ENCODE measurements at places on chromosomes 2 and 18.

GRCh38 chr2:54949431-54949830, 100.8 kb downstream of the RTN4 start:
- DNase-seq = no peak

GRCh38 chr18:56516789-56517188, 121.6 kb downstream of the TXNL1 start:
- no peak for DNase-seq

GRCh38 chr2:135997380-135997779, 12.0 kb upstream of the DARS1 start:
- no peak for DNase-seq

DNA sequence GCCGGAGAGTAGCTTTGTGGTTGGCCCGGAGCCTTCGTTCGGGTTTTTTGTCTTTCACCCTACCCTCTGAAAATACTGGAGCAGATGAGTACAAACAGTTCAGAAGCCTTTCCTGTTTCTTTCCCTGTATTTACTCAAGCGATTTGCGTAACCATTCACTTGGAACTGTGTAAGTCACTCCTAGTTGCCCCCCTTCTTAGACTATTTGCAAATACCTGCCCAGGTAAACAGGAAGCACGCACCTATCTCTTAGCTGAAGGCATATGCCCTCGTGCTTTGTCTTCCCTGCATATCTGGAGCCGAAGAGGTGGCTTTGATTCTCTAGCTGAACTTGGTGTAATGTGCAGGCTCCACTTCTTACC, 1.4 kb downstream of the KCNS3 start:
- DNase-seq = no peak

DNA sequence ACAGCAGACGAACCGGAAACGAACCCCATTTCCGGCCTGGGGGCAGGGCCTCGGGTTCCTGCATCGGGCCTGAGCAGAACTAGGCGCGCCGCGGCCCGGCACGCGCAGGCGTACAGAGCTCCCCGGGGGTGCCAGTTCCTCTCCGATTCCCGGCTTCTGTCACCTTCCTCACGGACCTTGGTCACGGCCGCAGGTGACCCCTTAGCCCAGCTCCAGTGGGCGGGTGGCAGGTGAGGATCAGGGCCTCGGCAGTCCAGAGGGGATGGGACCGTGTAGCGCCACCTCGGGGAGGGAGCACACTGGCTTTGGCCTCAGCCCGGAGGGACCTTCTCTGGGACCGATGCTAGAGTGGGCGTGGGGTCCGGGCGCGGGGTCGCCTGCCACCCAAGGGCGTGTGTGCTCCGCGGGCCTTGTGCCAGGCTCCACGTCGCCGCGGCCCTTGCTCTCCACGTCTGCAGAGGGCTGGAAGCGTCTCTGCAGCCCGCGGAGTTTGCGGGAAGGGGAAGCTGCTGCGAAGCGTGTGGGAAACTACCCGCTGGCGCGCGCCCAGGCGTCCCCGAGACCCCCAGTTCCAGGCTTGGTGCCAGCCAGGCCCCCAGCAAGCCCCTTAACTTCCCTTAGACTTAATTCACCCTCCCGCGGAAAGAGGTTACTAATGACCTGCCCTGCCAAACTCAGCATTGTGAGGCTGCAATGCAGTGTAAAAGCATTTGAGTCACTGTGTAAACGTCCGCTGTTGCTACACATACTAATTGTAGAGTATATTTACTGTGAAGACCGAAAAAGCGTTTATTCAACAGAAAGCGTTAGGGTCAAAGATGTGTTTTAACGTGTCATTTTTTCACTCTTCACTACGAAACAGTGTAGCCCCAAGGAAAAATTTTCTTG, at the start of gene TRAPPC12:
Gene TRAPPC12, plus strand, starts transcription at position 48 of the 888 bp plus-strand sequence. CDS start 7,930 bp downstream, outside the sequence.
- DNase-seq = peak; percentile 86

GRCh38 chr2:121697108-121697631, 39.5 kb downstream of the NIFK start:
- no peak for DNase-seq

DNA sequence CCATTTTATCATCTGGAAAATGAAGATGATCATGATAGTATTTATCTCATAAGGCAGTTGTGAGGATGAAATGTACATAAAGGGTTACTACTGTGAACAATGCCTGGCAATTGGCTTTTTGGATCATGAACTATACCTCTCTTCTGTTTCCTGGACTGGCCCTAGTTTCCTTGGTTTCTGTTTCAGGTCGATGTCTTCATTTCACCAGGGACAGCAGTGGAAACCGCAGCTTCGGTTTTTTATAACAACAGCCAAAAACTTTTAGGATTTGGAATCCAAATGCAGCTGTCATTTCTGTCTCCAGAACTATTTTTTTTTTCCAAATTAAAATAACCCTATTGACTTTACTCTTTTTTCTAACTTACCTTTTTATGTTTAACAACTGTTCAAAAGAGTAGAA, 425.1 kb downstream of the RND3 start:
- no peak for DNase-seq

DNA sequence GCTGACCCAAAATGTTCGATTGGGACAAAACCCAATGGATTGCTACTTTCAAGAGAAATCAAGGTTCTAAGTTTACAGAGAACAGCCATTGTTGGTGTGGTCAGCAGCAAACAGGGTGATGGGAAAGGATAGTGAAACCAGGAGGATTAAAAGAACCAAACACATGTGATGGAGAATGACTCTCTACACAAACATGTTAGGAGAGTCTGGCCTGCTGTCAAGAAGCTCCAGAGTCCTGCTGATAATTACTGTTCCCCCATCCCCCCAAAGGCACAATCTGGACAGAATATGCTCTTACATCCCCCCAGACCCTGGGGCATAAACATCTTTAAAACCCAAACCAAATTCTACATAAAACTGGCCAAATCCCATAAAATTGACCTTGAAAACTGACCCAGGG, 32.0 kb upstream of the ACYP2 start:
- no peak for DNase-seq

- DNase-seq = no peak
Measured at GRCh38 chr2:45826460-45826859, 175.0 kb downstream of the PRKCE start.

GRCh38 chr2:221774136-221774535, 202.0 kb upstream of the EPHA4 start:
- no peak for DNase-seq

All from stimulated activated CD4-positive, alpha-beta T cell treated with anti-CD3 and anti-CD28 coated beads, Interleukin-15, amount 100 ng/mL, for 48 hours (primary cell).